ENCODE measurements at places on chromosomes 3 and 15.

- DNase-seq: no peak
Observed at GRCh38 chr15:58628206-58628947, 121.1 kb downstream of the ADAM10 start.

- no peak for DNase-seq
Observed at GRCh38 chr3:140924097-140924873, 17.4 kb upstream of the SLC25A36 start.

DNA sequence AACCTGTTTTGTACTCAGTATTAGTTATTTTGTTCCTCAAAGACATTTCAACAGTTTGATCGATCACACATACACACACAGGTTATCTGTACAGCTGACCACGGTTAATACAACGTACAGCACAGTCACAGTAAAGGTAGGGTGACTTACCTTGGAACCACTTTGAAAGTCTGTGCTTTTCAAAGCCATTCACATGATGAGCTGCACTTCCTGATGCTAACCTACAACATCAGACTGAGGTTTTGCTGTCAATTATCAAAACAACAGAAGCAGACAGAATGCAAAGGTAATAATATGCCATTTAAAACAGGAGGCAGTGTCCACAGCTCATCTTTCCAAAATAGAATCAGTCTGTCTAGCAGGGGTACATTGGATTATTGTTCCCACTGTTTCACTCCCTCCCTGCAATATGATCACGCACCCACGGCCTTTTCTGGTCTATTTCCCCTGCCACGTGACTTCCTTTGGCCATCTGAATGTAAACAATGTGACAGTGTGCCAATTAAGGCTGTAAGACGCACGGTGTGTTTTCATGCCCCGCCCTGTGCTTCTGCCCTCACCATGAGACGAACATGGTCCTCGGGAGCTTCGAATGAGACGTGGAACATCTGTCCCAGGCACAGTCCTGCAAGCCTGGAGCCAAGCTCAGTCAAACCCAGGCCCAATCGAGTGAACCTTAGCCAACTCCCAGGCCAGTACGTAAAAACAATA is 102.4 kb downstream of the FMN1 start:
- DNase-seq: no peak

DNA sequence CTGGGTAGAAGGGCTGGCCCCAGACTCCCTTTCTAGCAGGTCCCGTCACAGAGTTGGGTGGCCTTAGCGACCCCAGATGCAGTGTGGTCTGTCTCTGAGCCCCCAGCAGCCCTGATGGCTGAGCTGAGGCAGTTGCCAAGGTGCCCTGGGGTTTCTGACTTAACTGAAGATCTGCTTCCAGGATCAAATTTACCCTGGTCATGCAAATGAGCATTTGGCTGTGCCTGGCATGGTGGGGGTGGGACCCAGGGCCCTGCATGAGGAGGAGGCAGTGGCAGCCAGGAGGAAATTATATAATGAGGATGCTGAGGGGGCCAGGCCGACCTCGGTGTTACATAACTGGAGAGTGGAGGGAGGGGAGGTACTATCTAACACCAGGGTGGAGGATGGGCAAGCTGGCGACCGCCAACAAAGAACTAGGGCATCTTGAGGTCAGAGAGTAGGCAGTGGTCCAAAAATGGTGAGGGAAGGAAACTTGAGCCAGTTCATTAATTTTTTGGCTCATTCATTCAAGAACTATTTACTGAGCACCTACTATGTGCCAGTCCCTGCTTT is 16.4 kb downstream of the PLEKHO2 start:
- DNase-seq: no peak

DNA sequence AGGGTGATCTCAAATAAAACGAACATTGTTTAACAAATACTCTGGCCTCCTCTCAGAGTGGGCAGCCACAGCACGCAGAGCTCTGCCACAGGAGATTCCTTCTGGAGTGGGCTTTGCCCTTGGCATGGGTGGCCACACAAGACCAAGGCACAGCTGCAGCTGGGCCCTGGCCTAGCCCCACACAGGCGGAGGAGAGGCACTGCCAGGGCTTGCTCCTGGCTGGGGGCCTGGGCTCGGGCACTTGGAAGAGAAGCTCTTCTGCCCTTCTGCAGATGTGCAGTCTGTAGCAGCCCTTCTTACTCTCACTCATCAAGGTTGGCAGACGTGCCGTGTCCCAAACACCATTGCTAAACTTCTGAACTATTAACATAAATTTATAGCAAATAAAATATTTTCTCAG is 67.2 kb downstream of the CRTC3 start:
- no peak for DNase-seq

DNA sequence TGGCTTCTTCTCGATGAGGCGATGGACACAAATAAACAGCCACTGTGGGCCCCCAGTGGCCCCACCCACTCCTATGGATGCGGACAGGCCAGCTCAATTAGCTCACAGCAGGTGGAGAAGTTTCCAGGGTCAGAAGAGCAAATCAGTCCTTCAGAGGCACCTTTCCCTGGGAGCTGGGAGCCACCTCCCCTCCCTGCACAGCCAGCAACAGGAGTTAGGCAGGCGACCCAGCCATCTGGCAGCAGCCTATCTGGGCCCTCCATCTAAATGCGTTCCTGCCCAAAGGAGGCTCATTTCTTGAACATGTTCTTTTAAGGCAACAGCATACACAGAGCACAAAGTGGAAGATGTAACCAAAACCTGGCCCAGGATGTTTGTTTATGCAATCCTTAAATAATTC is 211.9 kb upstream of the ARRDC4 start:
- DNase-seq: no peak

DNA sequence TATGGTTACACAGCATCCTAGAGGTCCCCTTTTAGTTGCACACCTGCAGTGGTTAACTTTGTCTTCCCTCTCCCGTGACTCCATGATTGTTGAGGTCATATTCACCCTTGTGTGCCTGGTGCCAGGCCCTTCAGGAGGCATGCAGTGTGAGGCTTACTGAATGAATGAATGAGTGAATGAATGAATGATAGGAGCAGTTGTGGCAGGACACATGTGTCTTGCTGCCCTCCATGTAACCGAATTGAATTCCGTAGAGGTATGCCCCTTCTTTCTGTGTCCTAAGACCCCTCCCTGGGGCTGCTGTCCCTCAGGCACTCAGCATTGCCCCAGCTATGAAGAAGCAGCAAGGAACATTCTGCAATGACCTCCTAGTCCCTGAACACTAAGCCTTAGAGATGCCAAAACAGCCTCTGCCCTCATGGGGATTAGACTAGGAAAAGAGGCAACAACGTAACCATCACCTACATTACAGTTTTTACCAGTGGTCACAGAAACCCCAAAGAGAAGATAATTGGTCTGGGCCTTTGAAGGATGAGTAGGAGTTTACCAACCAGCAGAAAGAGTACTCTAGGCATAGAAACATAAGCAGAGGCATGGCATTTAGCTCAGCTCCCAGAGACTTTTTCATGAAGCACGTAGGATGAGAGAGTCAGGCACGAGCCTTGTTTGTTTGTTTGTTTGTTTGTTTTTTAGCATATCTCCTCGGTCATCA is 22.5 kb upstream of the CPNE9 start:
- DNase-seq: no peak

- no peak for DNase-seq
Observed at GRCh38 chr3:110686701-110687100, 384.9 kb upstream of the NECTIN3 start.

DNA sequence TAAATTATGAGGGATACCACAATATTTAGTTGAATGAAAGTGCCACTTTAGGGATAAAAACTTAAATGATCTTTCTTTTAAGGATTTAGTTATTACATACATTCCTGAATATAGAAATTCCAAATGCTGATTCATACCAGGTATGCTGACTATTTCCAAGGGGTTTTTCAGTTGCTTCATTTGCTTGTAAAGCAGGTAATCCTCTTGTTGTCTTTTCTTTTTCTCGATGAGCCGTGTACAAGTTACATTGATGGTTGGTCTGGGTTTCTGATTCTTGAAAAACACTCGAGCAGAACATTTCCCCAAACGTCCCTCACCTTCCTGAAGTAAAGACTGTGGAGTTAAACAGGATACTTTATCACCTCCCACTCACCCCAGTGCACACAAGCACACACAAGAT is 21.7 kb downstream of the RARRES1 start:
- DNase-seq: no peak

All from GM18507 (cell line).